ENCODE measurements at places on chromosomes 6 and 20. TPM values are rescaled to one million over a fixed set of nuclear protein-coding genes. Genes with fewer than 3 reads are reported as not detected.

PGC gene
- total RNA-seq, result not detected

EDN3 gene
- total RNA-seq, result under 0.01 TPM

MACROD2 gene
- not detected for total RNA-seq

ULBP3 gene
- 7.1 TPM for total RNA-seq

TSBP1 gene
- not detected for total RNA-seq

RSPH9 gene
- total RNA-seq, result 1.2 TPM

SOX18 gene
- 0.58 TPM for total RNA-seq

AHCY gene
- total RNA-seq, result 121 TPM

CD93 gene
- total RNA-seq, result 4.9 TPM

SLC32A1 gene
- total RNA-seq, result not detected

SLC35D3 gene
- not detected for total RNA-seq

SLC35F1 gene
- total RNA-seq, result not detected

PRDM1 gene
- 0.51 TPM for total RNA-seq

VSTM2L gene
- 8.6 TPM for total RNA-seq

RAET1L gene
- total RNA-seq, result not detected

XKR7 gene
- total RNA-seq, result not detected

LY6G6C gene
- not detected for total RNA-seq

ULBP1 gene
- 2.1 TPM for total RNA-seq

BTN1A1 gene
- not detected for total RNA-seq

MRPS18B gene
- total RNA-seq, result 43.6 TPM

ZSCAN23 gene
- 0.34 TPM for total RNA-seq

AAR2 gene
- 27.9 TPM for total RNA-seq

C6orf47 gene
- 14.8 TPM for total RNA-seq

VNN1 gene
- total RNA-seq, result not detected

DEFB115 gene
- not detected for total RNA-seq

SLPI gene
- 19.5 TPM for total RNA-seq

SLC17A4 gene
- total RNA-seq, result not detected

MBOAT1 gene
- 2.0 TPM for total RNA-seq

CGA gene
- not detected for total RNA-seq

FAM217A gene
- not detected for total RNA-seq

CDH4 gene
- total RNA-seq, result 0.82 TPM

MYCT1 gene
- total RNA-seq, result 3.1 TPM

OOEP gene
- 0.23 TPM for total RNA-seq

SNAI1 gene
- total RNA-seq, result 10.0 TPM

LRRN4 gene
- 1.0 TPM for total RNA-seq

PI16 gene
- total RNA-seq, result 0.35 TPM

RSPH3 gene
- total RNA-seq, result 4.4 TPM

RHAG gene
- total RNA-seq, result not detected

BHLHE23 gene
- not detected for total RNA-seq

KCNK15 gene
- total RNA-seq, result 1.5 TPM

CSNK2B gene
- total RNA-seq, result 210 TPM

TNFRSF6B gene
- 9.3 TPM for total RNA-seq

HRH3 gene
- not detected for total RNA-seq

TRMT11 gene
- 9.9 TPM for total RNA-seq

NOX3 gene
- total RNA-seq, result not detected

SLCO4A1 gene
- 0.26 TPM for total RNA-seq

TUBB2B gene
- total RNA-seq, result 3.5 TPM

GRM4 gene
- not detected for total RNA-seq

ESR1 gene
- not detected for total RNA-seq
